ENCODE measurements at places on chromosomes 7 and 10.
A peak's percentile ranks its signal among the peaks of the same experiment; 100 is the strongest.

- DNase-seq = no peak
These were observed 205.9 kb upstream of the PHF14 start for GRCh38 chr7:10767771-10768170.

GRCh38 chr7:38453168-38453567 is 178.0 kb downstream of the AMPH start:
- no peak for DNase-seq

- peak; percentile 76 for DNase-seq
These were observed 217.8 kb downstream of the DNAJB6 start for GRCh38 chr7:157554393-157555238.

DNA sequence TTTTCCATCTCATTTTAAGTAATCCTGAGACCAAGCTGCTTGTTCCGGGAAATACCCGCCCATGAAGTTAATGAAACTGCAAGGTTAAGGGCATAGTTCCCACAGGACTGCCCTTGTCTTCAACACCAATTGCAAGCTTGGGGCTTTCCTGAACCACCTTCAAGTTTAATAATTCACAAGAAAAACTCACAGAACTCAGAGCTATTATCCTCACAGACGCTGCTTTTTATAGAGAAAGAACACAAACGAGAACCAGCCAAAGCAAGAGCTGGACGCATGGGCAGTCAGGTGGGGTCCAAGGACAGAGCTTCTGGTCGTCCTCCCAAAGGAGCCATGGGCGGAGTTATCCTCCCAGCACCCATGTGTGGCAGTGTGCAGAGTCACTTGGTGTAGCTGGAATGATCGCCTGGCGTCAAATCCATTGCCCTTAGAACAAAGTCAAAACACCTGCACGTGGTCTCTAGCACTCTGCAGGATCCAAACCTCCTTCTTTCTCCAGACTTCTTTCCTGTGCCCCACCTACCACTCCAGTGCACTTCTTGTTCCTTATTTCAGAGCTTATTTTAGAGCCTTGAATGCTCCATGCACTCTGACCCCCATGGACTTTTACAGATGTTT is 56.7 kb downstream of the SNX10 start:
- DNase-seq = no peak

- DNase-seq = no peak
These were observed 24.6 kb upstream of the RHBDD2 start for GRCh38 chr7:75854233-75854632.

All from SW480 (cell line).